Stimulated activated CD8-positive, alpha-beta memory T cell treated with anti-CD3 and anti-CD28 coated beads, Interleukin-4, amount 100 ng/mL, for 1 hour (primary cell): ENCODE measurements at places on chromosomes 1 and 21.

- no peak for DNase-seq
These were observed 94.4 kb downstream of the DDX20 start for GRCh38 chr1:111850109-111850508.

GRCh38 chr21:23475281-23476219 lies 2131.7 kb downstream of the MRPL39 start:
- DNase-seq, result no peak

DNA sequence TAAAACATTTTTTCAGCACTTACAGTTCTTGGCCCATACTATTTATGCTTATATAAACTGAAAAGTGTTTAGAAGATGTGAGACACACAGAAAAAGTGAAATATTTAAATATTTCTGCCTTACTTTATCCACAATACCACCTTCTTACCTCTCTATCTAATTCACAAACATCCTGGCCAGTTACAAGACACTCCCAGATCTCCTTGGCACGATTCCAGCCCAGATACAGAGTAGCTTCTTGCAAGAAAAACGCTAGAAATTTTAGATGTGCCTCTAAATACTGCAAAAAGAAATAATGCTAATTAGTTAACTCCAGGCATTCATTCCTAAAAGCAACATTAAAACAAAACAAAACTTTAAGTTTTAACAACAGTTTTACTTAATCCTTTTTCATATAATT lies 68.4 kb downstream of the USP24 start:
- no peak for DNase-seq

DNA sequence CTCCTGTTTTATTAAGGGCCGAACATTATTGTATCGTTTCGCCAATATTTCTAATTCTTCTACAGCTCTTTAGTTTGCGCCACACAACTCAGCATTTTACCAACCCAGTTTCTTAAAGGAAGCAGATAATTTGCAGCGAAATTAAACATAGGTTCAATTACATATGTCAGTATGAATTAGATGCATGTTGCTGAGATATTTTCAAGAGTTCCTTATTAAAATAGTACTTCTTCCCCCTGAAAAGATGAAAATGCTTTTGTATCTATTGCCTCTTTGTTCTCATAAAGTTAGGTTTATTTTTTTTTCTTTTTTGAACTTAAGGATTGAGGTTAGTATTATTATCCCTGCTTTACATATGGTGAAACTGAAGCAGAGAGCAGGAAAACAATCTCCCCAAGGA lies 183.5 kb upstream of the C1orf105 start:
- no peak for DNase-seq

DNA sequence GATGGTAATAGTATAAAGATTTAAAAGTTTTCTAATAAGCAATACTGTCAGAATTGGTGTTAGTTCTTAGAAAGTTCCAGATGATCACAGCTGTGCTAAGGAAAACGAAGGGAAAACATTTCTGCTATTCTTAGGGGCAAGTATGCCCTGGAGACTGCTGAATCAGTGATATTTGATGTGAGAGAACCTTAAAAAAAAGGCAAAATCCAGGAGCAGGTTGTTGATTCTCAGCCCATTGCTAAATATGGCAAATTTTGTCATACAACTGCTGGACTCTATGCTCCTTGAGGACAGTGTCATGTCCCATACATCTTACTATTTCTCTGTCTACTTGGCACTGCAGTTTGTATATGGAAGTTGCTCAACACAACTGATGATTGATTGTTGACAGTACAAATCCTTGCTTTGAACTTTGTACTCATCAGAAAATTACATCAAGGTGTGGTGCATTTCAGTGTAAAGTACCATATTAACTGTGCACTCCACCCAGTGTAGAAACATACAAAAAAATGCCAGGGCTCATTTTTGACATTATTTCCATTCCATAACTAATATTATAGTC lies 10.9 kb downstream of the CRCT1 start:
- no peak for DNase-seq

- no peak for DNase-seq
These were observed 58.2 kb upstream of the GADD45A start for GRCh38 chr1:67626861-67627235.

GRCh38 chr1:47593013-47593568 lies 155.2 kb downstream of the FOXD2 start:
- DNase-seq, result no peak

GRCh38 chr1:9714257-9714718 lies 62.8 kb downstream of the PIK3CD start:
- DNase-seq, result no peak

DNA sequence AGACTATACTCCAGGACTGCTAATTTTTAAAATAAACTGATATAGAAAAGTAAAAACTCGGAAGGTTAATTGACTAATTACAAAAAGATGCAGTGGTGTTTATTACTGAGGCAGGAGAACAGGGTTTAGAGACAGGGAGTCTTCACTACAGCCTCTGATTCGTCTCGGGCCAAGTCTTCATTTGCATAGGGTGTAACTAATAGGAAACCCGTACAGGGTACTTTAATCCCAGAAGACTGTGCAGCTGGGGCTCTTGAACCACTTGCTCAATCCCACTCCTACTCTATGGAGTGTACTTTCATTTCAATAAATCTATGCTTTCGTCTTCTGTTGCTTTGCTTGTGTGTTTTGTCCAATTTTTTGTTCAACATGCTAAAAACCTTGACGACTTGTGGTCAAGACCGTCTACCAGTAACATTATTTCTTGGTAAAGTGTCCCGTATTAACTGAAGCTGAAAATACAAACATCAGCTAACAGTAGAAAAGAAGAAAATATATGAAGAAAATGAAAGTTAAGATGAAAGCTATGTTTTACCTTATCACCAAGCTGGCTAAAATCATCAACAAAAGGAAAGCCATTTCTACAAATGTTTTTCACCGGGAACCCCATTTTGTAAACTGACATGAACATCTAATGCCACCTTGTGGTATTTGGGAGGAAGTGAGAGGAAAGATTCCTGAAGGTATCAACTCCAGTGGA lies 8.0 kb downstream of the SDHB start:
- DNase-seq, result no peak

DNA sequence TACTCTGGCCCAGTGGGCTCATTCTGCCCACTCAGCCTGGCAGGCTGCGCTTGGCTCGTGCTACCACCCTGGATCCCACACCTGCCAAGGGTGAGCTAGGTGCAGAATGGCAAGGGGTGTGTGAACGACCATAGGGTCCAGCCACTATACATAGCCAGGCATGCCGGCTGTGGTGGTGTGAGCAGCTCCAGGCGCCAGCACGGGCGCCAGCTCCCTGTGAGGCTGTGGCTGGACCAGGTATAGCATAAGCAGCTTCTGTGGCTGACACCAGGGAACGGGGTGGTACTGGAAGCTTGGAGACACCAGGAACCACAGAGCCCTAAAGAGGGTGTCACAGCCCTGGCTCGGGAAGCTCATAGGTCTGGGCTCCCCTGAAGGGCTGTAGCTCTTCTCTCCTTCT lies 18.6 kb downstream of the CCDC18 start:
- no peak for DNase-seq

GRCh38 chr1:84166797-84167196 lies 22.7 kb downstream of the PRKACB start:
- DNase-seq, result no peak

- DNase-seq, result no peak
These were observed 9.5 kb upstream of the KCNA2 start for GRCh38 chr1:110615548-110616130.

GRCh38 chr1:26275580-26276431 lies 4.1 kb upstream of the SH3BGRL3 start:
- DNase-seq, result no peak

GRCh38 chr1:92778376-92778775 lies 6.5 kb downstream of the EVI5 start:
- no peak for DNase-seq

DNA sequence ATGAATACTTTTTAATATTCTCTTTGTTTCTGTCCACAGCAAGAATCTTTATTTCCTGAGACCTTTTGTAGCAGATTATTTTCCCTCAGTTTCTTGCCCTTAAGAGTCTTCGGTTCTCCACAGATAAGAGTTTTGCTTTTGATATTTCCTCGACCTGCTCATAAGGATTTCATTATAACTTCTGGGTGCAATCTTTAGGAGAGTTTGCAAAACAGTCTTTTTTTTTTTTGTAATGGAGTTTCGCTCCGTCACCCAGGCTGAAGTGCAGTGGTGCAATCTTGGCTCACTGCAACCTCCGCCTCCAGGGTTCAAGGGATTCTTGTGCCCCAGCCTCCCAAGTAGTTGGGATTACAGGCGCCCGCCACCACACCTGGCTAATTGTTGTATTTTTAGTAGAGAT lies 10.1 kb upstream of the UBE4B start:
- DNase-seq, result no peak

DNA sequence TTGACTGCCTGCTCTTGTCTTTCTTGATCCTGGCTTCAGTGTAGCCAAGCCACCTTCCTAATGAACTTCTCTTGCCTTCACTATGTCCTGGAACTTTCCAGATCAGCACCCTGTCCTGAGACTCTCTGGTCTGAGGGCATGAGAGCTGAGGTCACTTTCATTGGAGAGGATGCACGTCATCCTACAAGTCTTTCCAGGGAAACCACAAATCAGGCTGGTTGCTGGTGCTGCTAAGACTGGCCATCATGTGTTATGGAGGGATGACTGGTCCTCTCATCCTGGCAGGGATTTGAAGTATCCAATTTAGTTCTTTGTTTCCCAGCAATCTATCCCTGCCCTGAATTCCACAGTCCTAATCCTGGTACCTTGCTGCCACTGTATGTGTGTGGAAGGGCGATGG lies 228.6 kb downstream of the GPATCH2 start:
- DNase-seq, result no peak

DNA sequence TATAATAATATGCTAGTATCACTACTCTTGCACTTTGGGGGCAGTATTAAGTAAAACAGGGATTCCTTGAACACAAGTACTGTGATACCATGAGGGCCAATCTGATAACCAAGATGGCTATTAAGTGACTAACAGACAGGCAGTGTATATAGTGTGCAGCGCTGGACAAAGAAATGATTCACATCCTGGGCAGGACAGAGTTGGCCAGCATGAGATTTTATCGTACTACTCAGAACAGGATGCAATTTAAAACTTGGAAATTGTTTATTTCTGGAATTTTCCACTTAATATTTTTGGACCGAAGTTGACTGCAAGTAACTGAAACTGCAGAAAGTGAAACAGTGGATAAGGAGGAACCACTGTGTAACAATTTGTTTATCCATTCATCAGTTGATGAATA lies 74.6 kb downstream of the DNTTIP2 start:
- no peak for DNase-seq

DNA sequence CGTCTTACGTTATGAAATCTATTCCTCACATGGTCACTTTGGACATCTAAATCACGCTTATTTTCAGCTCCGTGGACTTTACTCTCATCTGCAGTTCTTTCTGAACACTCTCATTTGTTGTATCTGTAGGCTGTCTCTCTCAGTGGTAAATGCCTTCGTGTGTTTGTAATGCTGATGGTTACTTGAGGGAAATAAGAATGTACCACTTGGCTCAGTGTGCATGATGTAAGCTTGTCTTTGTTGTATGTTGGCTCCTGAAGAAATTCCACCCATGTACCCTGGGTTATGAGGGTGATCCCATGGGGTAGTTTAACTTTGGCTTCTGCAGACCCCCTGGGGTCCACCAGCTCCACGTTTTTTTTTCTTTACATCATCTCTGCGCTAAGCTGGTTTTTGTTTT lies 378.4 kb downstream of the SETD4 start:
- DNase-seq, result no peak

DNA sequence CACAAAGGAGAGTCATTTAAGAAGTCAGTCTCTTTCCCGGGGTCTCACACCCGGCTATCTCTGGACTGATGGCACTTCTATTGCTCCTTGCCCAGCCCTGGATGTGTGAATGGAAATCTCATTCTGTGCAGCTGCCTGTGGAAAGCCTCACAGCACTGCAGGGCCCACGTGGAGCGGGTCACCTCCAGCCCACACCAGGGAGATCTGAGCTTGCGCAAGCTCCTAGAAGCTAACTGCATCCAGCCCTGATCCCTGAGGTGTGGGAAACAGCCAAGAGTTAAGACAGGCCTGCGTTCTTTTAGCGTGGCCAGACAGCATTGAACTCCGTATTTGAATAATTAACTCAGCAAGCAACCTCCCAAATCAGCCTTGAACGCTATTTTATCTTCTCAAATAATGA lies 150.5 kb downstream of the LRIG2 start:
- no peak for DNase-seq

GRCh38 chr21:25626757-25627156 lies 12.3 kb upstream of the JAM2 start:
- DNase-seq, result no peak

- DNase-seq, result no peak
These were observed 10.2 kb downstream of the FLG2 start for GRCh38 chr1:152349611-152350010.

GRCh38 chr1:246283771-246284410 lies 223.2 kb downstream of the SMYD3 start:
- DNase-seq, result no peak

DNA sequence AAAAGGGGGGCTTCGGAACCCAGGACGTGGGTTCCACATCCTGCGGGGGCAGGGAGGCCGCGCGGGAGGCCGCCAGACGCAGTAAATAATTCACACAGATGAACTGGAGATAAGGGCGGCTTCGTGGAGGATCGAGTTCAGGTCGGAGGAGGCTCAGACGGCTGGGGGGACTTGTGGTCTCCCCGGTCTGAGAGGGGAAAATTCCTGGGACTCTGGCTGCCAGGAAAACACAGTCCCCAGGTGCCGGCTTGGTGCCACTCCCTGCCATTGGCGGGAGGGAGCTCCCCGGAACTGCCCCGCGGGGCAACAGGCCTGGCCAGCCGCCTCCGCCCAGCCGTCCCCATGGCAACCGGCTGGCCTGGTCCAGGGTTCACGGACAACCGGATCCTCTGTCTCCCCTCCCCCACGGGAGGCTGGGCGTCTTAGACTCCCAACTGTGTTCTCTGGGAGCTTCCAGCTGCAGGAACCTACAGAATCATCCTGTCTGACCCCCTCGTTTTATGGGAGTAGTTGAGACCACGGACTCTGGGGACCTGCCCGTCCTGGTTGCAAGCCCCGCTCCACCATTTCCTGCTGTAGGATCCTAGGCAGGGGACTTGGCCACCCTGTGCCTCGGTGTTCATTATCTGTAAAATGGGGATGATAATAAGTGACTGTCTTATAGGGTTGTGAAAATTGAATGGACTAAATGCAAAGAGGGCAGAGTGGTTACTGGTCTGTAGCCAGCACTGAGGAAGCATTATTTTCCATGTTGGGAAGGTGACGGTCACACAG lies 9.6 kb downstream of the CAMK2N1 start:
- DNase-seq, result no peak

DNA sequence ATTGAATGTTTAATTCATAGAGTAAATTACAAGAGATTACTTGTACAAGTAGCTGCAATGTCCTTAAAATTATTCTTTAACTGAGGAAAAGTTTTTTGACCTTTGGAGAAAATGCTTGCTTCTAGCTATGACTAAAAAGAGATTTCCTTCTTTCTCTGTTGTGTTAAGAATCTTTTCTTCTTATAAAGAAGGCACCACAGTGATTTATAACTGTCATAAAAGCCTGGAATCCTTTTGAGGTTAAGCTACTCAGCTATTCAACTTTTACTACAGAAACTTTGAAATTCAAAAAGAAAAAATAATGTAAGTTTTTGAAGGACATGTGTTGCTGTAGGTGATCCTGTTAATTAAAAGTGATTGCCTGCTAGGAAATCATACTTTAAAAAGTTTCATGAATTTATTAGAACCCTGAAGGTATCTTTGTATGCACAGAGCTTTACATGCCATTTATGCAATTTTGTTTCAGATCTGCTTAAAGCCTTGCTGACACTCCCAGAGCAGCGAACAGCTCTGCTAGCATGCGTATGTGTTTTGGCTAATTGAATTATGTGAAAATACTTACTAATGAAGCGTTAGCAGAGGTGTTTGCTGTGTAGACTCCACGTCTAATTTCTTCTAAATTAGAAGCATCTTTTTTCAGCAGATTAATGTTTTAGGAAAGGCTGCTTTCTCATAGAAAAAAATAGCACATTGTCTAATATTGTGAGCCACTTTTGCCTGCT lies 94.7 kb upstream of the SMYD2 start:
- DNase-seq, result no peak
